ENCODE measurements at places on chromosomes 16 and 17. TPM values are rescaled to one million over a fixed set of nuclear protein-coding genes. Genes with fewer than 3 reads are reported as not detected.

DNA sequence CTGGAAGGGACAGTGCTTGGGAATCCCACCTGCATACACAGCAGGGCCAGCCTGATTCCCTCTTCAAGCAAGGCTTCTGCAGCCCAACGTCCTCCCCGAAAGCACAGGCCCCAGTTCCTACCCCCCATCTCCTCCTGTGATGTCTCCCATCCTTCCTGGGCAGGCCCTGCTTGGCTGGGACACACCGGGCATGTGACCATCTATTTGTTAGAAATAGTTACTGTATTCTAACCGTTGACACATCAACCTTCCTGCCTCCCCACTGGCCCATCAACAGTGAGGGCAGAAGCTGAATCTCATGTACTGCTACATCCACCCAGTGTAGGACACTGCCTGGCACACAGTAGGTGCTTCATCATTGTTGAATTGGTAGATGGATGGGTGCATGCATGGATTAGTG is 10.7 kb downstream of the PRR29 start:
- H3K4me3 ChIP-seq, result no peak overlapping the region
- peaks cover 10% of the 10 kb centered on the region for H3K27me3 ChIP-seq
- H3K36me3 ChIP-seq, result peaks cover 11% of the 10 kb centered on the region
- DNase-seq, result no peak
- peaks cover 45% of the 10 kb centered on the region for H3K4me1 ChIP-seq

OTOA gene
- total RNA-seq, result not detected

OR1F1 gene
- not detected for total RNA-seq

DNA sequence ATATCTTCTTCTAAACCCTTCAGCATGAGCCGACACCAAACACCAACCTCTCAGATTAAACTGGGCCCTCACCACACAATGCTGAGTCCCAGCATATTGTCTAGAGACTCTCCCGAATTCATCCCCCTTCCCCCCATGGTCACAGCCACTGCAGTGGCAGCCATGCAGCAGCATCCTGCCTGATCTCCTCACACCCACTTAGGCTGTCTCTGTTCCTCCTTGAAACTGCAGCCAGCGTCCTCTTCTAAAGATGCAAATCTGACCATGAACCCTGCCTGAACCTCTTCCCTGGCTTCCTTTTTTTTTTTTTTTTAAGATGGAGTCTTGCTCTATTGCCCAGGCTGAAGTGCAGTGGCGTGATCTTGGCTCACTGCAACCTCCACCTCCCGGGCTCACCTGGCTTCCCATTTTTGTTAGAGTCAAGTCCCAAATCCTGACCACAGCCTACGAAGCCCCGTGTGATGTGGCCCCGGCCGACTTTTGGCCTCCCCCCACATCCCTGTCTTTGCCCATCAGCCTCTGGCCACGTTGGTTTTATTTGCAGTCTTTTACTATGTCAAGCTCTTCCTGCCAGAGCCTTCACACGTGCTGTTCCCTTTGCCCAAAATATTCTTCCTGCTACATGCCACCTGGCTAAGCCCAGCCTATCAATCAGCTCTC is 2.8 kb downstream of the FA2H start:
- no peak for DNase-seq
- no peak overlapping the region for H3K27ac ChIP-seq
- peaks cover 8% of the 10 kb centered on the region for H3K4me1 ChIP-seq

DNA sequence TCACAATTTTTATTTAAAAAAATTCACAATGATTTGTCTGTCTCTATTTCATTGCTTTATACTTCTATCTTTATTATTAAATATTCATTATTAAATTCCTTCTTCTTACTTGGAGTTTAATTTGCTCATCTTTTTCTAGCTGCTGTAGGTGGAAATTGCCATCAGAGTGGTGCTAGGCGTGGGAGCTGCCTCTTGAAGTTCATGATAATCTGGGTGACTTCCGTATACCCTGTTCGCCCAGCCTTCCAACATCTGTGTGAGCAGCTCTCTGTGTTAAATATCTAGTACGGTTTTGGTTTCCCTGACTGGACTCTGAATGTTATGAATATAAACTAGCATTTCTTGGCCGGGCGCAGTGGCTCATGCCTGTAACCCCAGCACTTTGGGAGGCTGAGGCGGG is 84.0 kb upstream of the RPH3AL start:
- H3K27ac ChIP-seq, result no peak overlapping the region
- no peaks in the 10 kb centered on the region for H3K27me3 ChIP-seq
- peaks cover 17% of the 10 kb centered on the region for H3K36me3 ChIP-seq
- no peaks in the 10 kb centered on the region for H3K4me1 ChIP-seq

IKZF3 gene
- not detected for total RNA-seq

- DNase-seq, result peak; percentile 9
- H3K4me1 ChIP-seq, result peaks cover 8% of the 10 kb centered on the region
- no peaks in the 10 kb centered on the region for H3K27me3 ChIP-seq
Observed at GRCh38 chr16:65658349-65658748, 536.5 kb upstream of the CDH11 start.

LRRC45 gene
- 12.2 TPM for total RNA-seq

SHISA6 gene
- not detected for total RNA-seq

DNA sequence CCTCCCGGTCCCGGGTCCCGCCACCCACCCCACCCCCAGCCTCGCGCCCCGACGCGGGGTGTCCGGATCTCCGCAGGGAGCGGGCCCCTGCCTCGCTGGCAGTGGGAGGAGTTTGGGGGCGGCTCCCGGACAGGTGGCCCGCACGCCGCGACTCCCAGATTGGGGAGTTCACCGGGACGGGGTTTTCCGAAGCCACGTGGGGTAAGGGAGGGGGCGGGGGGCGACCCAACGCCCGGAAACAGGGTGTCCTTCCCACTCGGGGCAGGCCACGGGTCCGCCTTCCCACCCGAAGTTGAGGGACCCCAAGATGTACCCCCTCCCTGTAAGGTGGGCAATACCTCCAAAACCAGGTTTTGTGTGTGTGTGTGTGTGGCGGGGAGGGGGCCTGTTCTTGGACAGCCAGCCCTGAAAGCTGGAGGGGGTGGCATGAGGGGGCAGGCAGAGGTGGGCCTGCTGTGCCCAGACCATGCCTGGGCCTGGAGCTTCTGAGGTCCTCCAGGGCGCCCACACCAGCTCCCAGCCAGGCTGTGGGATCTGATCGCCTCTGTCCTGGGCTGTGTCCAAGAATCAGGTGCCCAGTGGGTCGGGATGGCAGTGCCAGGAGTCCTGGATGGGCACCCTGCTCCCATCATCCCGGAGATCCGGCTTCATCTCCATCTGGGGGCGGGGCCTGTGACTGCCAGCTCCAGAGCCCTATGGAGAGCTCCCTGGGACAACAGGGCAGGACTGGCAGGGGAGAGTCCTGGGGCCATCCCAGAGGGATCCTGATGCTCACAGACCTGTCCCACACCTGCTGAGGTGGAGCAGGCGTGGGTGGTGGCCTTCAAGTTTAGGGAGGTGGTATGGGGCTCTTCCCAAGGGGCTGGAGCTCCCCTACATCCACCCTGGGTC is 767 bp downstream of the SYNGR2 start:
- peaks cover 6% of the 10 kb centered on the region for H3K27me3 ChIP-seq
- no peak overlapping the region for H3K27ac ChIP-seq
- peak; percentile 39 for DNase-seq
- peaks cover 2% of the 10 kb centered on the region for H3K4me1 ChIP-seq
- peaks cover 15% of the 10 kb centered on the region for H3K36me3 ChIP-seq
- H3K4me3 ChIP-seq, result peak overlapping the region; percentile 76

CCL16 gene
- not detected for total RNA-seq

DNA sequence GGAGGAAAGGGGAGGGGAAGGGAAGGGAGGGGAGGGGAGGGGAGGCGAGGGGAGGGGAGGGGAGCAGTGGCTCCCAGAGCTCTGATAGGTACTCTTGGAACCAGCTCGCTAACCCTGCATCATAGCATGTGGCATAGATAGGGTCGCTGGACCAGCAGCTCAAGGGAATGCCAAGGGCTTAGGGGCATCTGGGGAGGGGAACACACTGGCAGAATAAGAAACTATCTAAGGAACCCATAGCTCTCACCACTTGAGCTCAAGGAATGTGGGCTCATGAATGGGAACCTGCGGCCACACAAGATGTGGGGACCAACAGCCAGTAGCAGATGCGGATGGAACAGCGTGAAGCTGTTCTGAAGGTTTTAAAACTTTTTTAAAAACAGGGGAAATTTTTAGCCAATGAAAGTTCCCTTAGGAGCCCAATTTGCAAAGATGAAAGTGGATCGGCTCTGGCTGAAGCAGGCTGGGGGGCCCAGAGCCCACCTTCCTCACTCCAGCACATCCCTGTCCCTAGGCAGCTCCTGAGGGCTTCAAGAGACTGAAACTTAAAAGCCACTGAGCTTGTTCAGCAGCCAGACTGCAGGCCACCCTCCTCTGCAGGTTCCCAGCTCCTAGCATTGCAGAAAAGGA is 46.9 kb downstream of the PIMREG start:
- H3K27me3 ChIP-seq, result no peaks in the 10 kb centered on the region
- peaks cover 4% of the 10 kb centered on the region for H3K36me3 ChIP-seq
- peaks cover 39% of the 10 kb centered on the region for H3K4me1 ChIP-seq
- no peak overlapping the region for H3K4me3 ChIP-seq
- no peak for DNase-seq

GRCh38 chr17:33199571-33200510 is 93.3 kb downstream of the ASIC2 start:
- DNase-seq, result no peak
- no peaks in the 10 kb centered on the region for H3K4me1 ChIP-seq
- H3K36me3 ChIP-seq, result no peaks in the 10 kb centered on the region
- H3K4me3 ChIP-seq, result no peak overlapping the region
- H3K27ac ChIP-seq, result no peak overlapping the region
- H3K27me3 ChIP-seq, result peaks cover 5% of the 10 kb centered on the region

Measured in endothelial cell (in vitro differentiated cells).